ENCODE measurements at places on chromosomes 7 and 10.
A peak's percentile ranks its signal among the peaks of the same experiment; 100 is the strongest.

DNA sequence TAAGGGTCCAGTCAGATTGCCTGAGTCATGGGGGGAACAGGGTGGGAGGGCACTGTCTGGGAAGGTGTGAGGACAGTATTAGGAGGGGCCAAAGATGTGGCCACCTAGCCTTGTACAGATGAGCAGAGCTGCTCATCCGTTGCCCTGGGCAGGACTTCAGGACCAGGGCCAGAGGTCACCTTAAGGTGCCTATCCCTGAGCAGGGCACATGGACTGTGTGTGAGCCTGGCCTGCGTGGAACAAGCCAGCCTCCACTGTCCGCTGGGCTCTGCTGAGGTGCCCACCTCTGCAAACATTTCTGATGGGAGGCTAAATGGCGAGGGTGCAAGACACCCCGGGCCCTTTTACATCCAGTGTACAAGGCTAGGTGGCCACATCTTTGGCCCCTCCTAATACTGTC is 3.4 kb upstream of the OPN1SW start:
- DNase-seq = no peak

- no peak for DNase-seq
Measured at GRCh38 chr10:60901561-60902235, 42.3 kb downstream of the RHOBTB1 start.

DNA sequence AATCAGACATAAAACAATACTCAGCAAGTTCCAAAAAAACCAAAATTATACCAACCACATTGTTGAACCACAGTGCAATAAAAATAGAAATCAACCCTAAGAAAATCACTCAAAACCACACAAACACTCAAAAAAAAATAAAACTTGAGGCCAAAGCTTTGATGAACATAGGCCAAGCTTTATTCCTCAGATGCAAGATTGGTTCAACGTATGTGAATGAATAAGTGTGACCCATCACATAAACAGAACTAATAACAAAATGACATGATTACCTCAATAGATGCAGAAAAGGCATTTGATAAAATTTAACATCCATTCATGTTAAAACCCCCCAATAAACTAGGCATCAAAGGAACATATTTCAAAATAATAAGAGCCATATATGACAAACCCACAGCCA is 506.1 kb upstream of the FZD8 start:
- DNase-seq = no peak

DNA sequence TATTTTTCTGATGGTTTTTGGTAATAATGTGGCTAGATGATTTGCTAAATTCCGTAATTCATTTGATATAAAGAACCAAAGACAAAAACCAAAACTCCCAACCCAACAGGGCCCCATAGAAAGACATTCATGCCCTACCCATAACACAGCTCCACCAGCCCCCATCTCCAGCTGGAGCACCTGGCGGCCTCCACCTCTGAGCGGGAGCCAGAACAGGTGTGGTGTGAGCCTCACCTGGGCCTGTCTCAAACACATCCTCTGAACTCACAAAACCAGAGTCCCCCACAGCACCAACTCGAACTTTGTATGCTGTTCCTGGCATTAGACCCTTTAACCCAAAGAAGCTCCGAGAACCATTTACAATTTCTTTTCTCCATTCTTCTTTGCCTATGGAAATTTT is 36.5 kb upstream of the LAMB4 start:
- DNase-seq = no peak

DNA sequence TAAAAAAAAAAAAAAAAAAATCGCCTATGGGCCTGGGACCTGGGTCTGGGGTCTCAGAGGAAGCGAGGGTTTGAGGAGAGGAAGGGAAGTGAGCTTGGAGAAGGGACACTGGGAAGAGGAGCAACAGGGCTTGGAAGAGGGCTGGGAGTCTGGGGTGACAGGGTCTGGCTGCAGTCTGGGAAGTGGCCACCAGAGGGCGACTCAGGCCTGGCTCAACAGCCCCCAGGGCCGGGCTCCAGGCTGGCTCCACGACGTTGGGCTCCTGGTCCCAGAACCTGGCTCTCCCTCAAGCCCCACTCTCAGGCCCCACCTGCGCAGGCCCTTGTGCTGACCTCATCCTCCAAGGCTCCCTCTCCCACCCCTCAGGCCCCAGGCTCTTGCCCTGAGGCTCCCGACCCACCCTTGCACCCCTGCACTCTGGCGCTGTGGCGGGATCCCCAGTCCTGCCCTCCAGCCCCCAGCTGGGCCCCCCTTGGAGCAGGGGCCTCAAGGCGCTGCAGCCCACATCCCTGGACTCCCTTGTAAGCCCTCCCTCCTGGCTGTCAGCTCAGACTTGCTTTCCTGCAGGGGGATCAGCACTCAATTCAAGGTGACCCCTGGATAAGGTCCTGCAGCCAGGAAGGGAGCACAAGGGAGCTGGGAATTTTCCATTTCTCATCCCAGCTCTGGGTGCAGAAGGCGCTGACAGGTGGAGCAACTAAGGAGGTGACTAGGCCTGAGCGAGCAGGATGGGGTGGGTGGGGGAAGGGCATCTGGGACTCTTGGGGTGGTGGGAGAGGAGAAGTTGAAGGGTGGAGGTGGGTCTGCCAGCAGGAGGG is 5.4 kb upstream of the SPACDR start:
- DNase-seq = peak; percentile 80

DNA sequence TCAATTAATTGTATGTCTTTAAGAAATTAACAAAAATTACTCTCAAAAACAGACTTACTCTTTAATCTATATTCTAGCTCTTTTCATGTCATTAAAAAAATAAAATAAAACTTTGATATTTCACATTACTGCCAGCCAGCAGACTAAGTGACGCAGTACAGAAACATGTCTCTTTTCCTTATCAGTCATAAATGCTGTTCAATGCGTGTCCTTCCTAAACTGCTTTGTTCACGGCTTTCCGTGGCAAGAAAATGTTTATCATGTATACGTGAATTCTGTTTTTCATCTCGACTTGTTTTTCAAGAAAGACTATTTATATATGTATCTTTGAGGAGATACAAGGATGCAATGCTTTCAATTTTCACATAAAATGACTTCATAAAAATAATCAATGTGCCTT is 182.4 kb downstream of the DOCK4 start:
- DNase-seq = no peak

- DNase-seq = no peak
Measured at GRCh38 chr7:11818281-11818680, 13.7 kb downstream of the THSD7A start.

DNA sequence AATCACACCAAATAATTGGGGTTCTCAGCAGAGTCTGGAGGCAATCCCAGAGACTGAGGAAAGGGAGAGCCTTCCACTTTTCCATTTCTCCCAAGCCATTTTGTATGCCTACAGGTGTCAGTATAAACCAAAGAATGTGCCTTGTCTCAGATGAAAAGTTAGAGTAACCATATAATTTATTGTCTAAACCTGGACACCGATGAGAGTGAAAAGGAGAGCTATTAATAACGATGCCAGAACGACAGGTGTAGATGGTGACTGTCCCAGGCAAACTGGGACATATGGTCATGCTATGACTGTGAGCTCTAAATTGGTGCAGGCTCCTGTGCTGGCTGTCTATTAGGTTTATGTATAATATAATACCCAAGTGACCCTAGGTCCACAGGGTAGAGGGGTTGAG is 219.6 kb downstream of the ARHGAP12 start:
- DNase-seq = no peak

DNA sequence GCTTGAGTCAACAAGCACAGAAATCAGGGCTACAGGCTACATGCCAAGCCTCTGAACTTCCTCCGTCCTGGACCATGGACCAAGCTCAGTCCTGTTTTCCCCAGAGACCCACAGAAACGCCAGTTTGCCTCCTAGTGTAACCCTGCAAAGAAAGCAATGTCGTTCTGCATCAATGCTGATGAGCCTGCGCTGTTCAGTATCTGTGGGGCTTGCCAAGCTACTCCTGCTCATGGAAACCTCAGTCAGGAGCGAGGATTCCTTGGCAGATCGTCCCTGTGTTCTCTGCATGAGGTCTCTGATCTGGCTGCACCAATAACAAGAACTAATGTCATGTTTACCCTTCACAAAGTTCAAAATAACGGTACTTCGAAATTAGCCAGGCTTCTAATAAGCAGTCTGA is 495.5 kb upstream of the C7orf33 start:
- no peak for DNase-seq

GRCh38 chr10:27644307-27644939 is 101.2 kb downstream of the MKX start:
- no peak for DNase-seq
